Natural killer cell (primary cell): ENCODE measurements at places on chromosomes 7 and 10. TPM values are rescaled to one million over a fixed set of nuclear protein-coding genes. Genes with fewer than 3 reads are reported as not detected.

GRCh38 chr7:148242294-148242821, 348.2 kb upstream of the C7orf33 start:
- no peak overlapping the region for H3K4me3 ChIP-seq
- no peak for DNase-seq
- H3K36me3 ChIP-seq = no peaks in the 10 kb centered on the region
- no peak overlapping the region for H3K27ac ChIP-seq

- H3K27me3 ChIP-seq = no peaks in the 10 kb centered on the region
- no peak for DNase-seq
- no peak overlapping the region for H3K27ac ChIP-seq
- no peak overlapping the region for H3K4me3 ChIP-seq
- peaks cover 6% of the 10 kb centered on the region for H3K4me1 ChIP-seq
Measured at GRCh38 chr10:95279042-95279820, 11.6 kb downstream of the PDLIM1 start.

DNA sequence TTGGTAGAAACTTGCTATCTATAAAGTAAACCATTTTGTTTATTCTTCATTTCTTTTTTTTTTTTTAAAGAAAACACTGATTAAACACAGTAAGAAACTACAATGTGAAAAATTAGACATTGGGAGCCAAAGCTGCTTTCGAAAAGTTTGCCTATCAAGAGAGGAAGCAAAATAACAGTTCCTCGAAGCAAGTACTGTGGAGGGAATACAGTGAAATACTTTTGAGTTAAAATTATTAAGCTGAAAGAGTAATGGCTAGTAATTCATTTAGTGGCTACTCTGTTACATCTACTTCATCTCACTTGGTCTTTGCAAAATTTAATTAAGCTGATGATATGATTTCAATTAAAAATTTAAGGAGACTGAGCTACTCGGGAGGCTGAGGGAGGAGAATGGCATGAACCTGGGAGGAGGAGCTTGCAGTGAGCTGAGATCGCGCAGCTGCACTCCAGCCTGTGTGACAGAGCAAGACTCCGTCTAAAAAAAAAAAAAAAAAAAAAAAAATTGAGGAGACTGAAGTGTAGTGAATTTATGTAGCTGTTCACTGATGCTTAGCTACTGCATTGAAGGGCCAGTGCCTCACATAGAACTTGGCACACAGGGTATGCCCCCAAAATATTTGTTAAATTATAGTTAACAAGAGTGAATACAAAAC, 982.1 kb upstream of the MBL2 start:
- no peaks in the 10 kb centered on the region for H3K4me1 ChIP-seq
- H3K27me3 ChIP-seq = no peaks in the 10 kb centered on the region
- DNase-seq = no peak
- H3K27ac ChIP-seq = no peak overlapping the region

Gene CYP2C9
- total RNA-seq = not detected

GRCh38 chr7:39683216-39683845, 60.0 kb downstream of the RALA start:
- H3K4me3 ChIP-seq = no peak overlapping the region
- H3K27ac ChIP-seq = no peak overlapping the region
- no peak for DNase-seq
- H3K27me3 ChIP-seq = no peaks in the 10 kb centered on the region
- H3K4me1 ChIP-seq = no peaks in the 10 kb centered on the region

DNA sequence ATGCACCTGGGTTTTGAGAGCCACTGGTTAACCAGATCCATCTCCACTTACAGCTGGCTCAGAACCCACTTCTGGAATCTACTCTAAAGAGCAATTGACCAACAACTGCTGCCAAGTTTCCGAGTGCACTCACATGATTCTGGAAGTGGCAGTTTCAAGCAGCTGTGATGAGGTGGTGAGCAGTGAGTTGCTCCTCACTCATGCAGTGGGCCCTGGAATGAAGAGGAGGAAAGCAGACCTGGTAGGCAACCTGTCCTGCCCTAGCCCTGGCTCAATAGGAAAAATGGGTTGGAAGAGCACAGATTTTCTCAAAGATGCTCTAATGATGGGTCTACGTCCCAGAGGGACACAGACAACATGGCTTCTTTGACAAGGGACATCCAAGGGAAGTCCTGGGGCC, 70.7 kb upstream of the NPY start:
- no peaks in the 10 kb centered on the region for H3K36me3 ChIP-seq
- H3K4me3 ChIP-seq = no peak overlapping the region
- H3K27me3 ChIP-seq = no peaks in the 10 kb centered on the region
- no peak for DNase-seq
- H3K4me1 ChIP-seq = no peaks in the 10 kb centered on the region

GRCh38 chr10:113096128-113096996, 146.3 kb downstream of the TCF7L2 start:
- no peaks in the 10 kb centered on the region for H3K27me3 ChIP-seq
- H3K4me3 ChIP-seq = no peak overlapping the region
- H3K27ac ChIP-seq = no peak overlapping the region
- H3K36me3 ChIP-seq = no peaks in the 10 kb centered on the region
- H3K4me1 ChIP-seq = peaks cover 7% of the 10 kb centered on the region

- no peak overlapping the region for H3K27ac ChIP-seq
- H3K4me3 ChIP-seq = no peak overlapping the region
- no peaks in the 10 kb centered on the region for H3K36me3 ChIP-seq
- DNase-seq = no peak
- no peaks in the 10 kb centered on the region for H3K27me3 ChIP-seq
Measured at GRCh38 chr7:83347945-83348444, 185.3 kb upstream of the PCLO start.

GRCh38 chr7:34069676-34070075, 164.3 kb downstream of the BMPER start:
- H3K27me3 ChIP-seq = no peaks in the 10 kb centered on the region
- H3K27ac ChIP-seq = no peak overlapping the region
- no peak for DNase-seq
- no peaks in the 10 kb centered on the region for H3K4me1 ChIP-seq

Gene OR6B1
- total RNA-seq = not detected
